NCI-H1436 (cell line): ENCODE measurements at places on chromosomes 6 and 20.

DNA sequence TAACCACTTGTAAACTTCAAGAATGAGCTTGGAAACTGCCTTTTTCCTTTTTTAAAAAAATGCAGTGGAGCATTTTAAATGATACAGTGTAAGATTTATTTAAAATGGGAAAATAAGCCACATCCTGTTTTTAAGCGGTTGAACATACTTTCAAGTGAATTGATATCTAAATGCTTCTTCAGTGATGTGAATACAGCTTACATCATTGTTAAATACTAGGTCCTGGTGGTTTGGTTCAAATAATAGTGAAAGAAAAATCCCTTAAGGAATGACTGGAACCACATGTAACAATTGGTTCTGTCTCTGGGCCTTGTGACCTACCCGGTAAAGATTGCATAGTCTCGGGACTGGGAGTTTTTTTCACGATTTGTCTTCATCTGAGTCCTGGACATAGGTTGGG, 44.2 kb downstream of the BMP6 start:
- DNase-seq = no peak

GRCh38 chr20:44282192-44282591, 28.8 kb downstream of the FITM2 start:
- DNase-seq = no peak

DNA sequence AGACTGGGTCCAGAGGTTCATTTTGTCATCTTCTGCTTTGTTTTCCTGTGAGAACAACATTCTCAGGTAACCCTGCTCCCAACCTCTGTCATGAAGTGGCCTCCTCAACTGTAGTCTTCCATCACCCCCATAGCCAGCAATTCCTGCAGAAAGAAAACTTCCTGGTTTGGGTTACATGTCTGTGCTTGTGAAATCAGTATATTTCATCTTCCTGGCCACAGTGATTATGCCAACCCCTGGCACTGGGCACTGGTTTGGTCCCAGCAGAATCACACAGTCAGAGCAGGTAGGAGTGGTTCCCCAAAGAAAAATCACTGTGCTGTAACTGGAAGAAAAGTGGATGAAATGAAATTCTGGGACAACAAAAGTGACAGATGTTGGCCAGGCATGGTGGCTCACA, 52.5 kb downstream of the CRYBG1 start:
- no peak for DNase-seq

- DNase-seq = no peak
These were observed 100.1 kb upstream of the COL21A1 start for GRCh38 chr6:56347526-56347925.

DNA sequence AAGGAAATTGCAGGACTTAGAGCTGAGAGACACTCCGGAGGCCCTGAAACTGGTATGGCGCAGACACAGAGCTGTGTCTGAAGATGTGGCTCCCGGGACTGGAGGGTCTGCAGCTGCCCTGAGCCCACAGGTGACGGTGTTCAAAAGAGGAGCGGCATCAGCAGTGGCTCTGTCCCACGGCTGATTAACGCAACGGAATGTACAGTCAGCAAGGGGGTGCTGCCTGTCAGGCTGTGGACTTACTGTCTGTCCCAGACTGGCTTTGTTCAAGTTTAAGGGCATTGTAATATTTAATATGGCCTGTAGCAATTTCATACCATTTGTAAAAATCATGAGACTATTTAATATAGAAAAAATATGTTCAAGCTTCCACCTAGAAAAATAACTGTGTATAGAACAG, 228.0 kb upstream of the TAB2 start:
- DNase-seq = no peak

DNA sequence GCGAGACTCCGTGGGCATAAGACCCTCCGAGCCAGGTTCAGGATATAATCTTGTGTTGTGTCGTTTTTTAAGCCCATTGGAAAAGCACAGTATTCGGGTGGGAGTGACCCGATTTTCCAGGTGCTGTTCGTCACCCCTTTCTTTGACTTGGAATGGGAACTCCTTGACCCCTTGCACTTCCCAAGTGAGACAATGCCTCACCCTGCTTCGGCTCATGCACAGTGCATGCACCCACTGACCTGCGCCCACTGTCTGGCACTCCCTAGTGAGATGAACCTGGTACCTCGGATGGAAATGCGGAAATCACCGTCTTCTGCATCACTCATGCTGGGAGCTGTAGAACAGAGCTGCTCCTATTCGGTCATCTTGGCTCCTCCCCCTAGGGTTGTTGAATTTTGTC, 307.7 kb upstream of the DEFB115 start:
- no peak for DNase-seq

- DNase-seq = no peak
These were observed 808 bp downstream of the SDC4 start for GRCh38 chr20:45347297-45347935.

DNA sequence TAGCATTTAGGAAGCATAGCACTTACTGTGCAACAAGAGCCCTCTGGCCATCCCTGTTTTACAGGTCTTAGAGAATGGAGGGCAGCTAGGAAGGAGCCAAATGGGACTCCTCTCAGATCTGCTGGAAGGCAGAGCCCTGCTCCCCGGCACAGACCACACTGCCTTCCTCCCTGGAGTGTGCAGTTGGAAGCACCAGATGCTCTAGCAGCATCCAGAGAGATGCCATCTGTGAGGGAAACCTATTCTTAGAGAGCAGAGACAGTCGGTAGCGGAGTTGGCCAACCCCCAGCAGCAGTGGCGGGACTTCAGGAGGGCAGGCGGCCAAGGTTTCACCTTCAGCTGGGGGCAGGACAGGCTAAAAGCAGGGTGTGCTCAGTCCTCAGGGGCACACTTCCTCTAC, 16.7 kb upstream of the E2F1 start:
- DNase-seq = no peak

- DNase-seq = no peak
These were observed 100.3 kb upstream of the MTHFD1L start for GRCh38 chr6:150765067-150765764.

GRCh38 chr20:9594284-9594875, 80.0 kb downstream of the LAMP5 start:
- no peak for DNase-seq

DNA sequence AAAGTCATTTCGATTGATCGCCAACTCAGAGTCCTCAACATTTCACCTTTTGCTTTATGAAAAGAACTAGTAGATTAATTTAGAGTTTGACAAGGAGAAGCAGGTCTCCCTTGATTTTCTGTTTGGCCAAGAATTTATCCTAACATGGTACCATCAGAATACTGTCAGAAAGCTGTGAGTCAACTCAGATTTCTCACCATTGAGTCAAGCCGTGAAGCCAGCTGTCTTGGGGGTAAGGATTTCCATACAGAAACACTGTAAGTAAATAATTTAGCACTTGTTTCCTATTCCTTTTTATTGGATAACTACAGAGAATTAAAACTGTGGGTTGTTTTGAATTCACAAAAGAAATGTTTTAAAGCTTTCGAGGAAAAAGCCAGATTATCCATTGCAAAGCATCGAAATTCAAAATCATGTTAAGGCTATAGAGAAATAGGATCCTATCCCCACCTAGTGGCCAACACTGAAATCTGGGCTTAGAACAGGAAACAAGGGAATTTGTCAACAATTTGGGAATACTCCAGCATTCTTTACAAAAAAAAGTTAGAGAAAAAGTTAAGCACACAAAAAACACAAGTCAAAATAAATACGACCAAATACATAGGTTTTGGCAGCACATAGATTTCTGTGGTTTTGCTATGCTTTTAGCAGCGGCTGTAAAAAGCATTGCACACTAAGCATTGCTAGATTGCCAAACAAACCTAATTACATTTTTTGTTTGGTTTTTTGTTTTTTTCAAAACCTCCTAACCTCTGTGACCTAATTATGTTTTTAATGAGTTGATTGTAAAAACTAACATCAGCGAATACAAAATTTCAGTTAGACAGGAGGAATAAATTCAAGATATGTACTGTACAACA, 44.2 kb downstream of the COL11A2 start:
- DNase-seq = peak; percentile 30

DNA sequence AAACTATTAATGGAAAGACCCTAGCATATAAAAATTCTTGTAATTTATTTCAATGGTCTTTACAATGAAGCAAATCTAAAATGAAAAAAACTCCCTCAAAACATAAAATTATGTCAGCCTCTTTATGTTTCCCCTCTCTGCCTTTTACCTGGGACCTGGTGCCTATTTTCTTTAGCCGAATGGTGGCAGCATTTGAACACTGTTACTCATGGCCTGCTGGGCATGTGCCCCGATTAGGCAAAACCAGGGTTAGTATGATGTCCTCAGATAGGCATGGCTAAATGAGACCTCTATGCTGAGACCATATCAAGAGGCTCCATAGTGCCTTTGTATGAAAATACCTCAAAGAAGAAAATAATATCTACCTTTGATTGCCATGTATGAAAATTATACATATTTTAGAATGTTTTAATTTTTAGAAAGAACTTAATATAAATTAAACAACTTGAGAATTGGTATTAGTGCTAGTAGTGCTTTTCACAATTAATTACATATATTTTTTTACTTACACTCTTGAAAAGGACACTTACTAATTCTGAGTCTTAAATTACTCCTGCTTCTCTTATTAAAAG, 22.5 kb upstream of the C6orf58 start:
- DNase-seq = peak; percentile 60

GRCh38 chr20:61855286-61855685, 210.4 kb downstream of the TAF4 start:
- DNase-seq = no peak

GRCh38 chr6:9086331-9086730, 651.0 kb upstream of the SLC35B3 start:
- no peak for DNase-seq

DNA sequence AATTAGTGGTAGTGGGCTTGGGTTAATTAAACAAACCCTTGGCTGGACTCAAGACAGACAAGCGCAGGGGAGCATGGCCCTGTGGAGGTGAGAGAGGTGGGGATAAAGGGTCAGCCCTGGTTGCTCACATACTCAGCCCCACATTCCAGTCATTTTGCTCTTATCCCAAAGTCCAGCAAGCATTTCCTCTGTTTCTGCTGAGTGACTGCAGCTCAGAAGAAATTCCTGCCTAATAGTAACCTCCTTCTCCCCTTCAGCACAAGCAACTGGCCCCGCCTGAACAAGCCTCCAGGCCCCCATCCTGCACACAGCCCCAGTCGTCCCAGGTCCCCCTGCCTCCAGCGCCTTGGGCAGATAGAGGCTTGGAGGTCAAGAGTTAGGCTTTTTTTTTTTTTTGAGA, 3.6 kb upstream of the TFEB start:
- no peak for DNase-seq

- DNase-seq = no peak
These were observed 341.6 kb upstream of the JAG1 start for GRCh38 chr20:11015440-11015839.

GRCh38 chr6:137641474-137642077, 147.4 kb upstream of the OLIG3 start:
- DNase-seq = peak; percentile 64

DNA sequence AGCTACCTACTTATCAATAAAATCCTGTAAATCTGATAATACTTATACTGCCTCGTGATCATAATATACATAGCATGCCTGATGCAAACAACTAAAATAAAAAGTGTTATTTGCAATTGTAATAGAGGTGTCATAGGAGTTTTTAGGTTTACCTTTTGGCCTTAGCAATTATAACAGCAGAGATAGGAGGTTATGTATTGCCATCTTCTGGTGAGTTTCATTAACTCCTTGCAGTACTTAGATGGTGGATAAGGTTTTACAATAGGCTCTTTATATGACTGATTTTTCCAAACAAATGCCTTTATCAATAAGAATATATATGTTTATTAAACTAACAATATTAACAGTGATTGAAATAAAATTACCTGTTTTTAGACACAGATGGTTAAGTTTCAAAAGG, 27.8 kb upstream of the MYCT1 start:
- DNase-seq = peak; percentile 43

GRCh38 chr20:16810216-16810615, 62.1 kb downstream of the OTOR start:
- DNase-seq = no peak

- DNase-seq = no peak
These were observed 16.3 kb downstream of the TRAF3IP2 start for GRCh38 chr6:111589366-111589765.

DNA sequence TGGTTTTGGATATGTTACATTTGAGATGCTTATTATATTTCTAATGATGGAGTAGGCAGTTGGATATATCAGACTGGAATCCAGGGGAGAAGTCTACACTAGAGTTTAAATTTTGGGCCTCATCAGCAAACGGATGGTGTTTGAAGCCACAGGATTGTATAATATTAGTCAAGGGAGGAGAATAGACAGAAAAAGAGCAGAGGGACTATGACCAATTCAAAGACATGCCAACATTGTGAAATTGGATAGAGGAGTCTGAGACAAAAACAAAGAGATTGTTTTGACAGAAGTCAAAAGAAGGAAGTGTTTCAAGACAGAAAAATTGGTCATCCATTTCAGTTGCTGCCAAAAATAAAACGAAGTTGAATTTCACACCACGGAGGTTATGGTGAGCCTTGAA, 66.5 kb downstream of the NOX3 start:
- DNase-seq = no peak

DNA sequence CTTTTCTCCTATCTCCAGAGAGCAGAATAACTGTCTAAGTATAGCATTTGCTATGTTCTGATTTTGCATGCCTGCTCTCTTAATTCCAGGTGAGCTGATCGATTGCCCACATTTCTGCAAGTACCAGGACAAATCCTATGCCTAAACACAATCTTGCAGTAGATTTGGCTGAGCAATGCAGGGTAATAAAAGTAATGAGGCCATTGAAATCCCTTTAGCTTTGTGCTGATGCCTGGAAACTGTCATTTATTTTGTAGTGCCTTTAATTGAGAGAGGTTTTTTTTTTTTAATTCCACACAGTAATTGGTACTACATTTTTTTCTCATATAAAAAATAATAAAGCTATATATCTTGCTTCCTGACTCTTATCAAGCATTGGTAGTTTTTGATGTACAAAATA, 252.3 kb downstream of the NKAIN2 start:
- DNase-seq = peak; percentile 80

DNA sequence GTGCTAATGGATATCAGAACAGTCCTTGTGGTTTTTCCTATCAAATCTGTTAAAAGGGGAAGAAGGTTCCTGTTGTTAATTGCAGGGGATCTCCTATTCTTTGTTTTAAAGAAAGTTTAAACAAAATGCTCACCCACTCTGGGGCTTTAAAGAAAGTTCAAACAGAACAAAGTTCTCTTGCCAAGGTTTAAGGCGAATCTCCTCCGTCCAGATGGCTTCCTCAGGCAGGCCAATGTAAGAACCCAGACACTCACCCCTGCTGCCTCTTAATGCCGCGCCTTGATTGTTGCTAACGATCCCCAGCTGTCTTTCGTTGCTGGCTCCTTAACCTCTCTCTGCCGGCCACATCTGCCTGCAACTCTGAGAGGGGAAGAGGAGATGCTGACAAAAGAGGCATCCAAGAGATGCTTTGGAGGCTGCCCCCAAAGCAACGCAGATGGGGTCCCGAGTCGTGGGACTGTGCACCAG, 235.0 kb upstream of the PRDM1 start:
- no peak for DNase-seq

GRCh38 chr20:10682939-10683338, 9.1 kb upstream of the JAG1 start:
- no peak for DNase-seq

GRCh38 chr20:62892348-62893304, 31.0 kb upstream of the TCFL5 start:
- no peak for DNase-seq

- no peak for DNase-seq
These were observed 124.5 kb downstream of the HIVEP2 start for GRCh38 chr6:142820338-142821051.

- DNase-seq = no peak
These were observed 1.5 kb downstream of the TNFRSF21 start for GRCh38 chr6:47308198-47308517.

- DNase-seq = no peak
These were observed 165.7 kb upstream of the PTPRK start for GRCh38 chr6:128686084-128686483.

- no peak for DNase-seq
These were observed 70.6 kb upstream of the ZMYND8 start for GRCh38 chr20:47427067-47427466.
